ENCODE measurements at places on chromosomes 4 and X.

- DNase-seq, result no peak
Observed at GRCh38 chr4:37138019-37138653, 106.4 kb upstream of the NWD2 start.

- DNase-seq, result no peak
Observed at GRCh38 chr4:110634350-110635162, 11.7 kb upstream of the PITX2 start.

GRCh38 chr4:150972592-150972991 lies 42.5 kb downstream of the LRBA start:
- DNase-seq, result peak; percentile 13

DNA sequence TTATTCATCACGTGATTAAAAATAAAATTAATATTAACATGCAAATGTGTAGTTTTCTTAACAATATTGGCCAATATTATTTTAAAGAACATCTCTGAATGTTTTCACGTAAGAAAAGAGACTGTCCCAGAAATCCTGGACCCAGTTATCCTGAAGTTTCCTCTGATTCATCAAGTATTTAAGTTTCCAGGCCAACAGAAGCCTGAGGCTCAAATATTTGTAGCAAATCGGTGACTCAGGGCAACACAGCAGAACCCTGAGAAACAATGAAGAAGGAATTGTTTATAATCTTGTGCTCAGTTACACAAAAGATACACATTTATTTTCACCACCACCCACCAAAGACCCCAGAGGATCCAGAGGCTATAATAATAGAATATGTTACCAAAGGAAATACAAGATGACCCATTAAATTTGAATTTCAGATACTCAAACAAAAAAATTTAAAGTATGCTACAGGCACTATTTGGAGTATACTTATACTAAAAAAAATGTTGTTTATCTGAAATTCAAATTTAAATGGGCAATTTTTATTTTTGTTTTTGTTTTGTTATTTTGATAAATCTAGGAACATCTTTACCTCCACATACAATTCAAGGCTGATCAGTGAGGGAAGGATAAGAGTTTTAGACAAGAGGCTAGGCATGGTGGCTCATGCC lies 33.9 kb upstream of the SLC7A11 start:
- DNase-seq, result peak; percentile 2

Data from DMS53 (cell line).